Body of pancreas (tissue), 4 donors: ENCODE measurements at places on chromosomes 1 and 21. TPM values are rescaled to one million over a fixed set of nuclear protein-coding genes. Genes with fewer than 3 reads are reported as not detected.

GRCh38 chr1:165717918-165718515 is 19.7 kb upstream of the ALDH9A1 start:
- no peak overlapping the region for H3K4me3 ChIP-seq
- H3K27ac ChIP-seq, result no peak overlapping the region
- H3K4me1 ChIP-seq, result no peaks in the 10 kb centered on the region
- no peaks in the 10 kb centered on the region for H3K27me3 ChIP-seq
- no peaks in the 10 kb centered on the region for H3K36me3 ChIP-seq
- peak; percentile 73 for DNase-seq

Gene SERPINC1
- not detected for total RNA-seq

Gene GBP3
- 8.2 TPM for total RNA-seq

Gene CRYZ
- 28.7 TPM for total RNA-seq

- no peak overlapping the region for H3K27ac ChIP-seq
- peaks cover 16% of the 10 kb centered on the region for H3K4me1 ChIP-seq
- no peaks in the 10 kb centered on the region for H3K36me3 ChIP-seq
- no peak for DNase-seq
- H3K27me3 ChIP-seq, result no peaks in the 10 kb centered on the region
Measured at GRCh38 chr1:21657456-21658190, 11.5 kb downstream of the RAP1GAP start.

Gene CLEC20A
- not detected for total RNA-seq

- no peaks in the 10 kb centered on the region for H3K36me3 ChIP-seq
- no peaks in the 10 kb centered on the region for H3K27me3 ChIP-seq
- H3K4me3 ChIP-seq, result no peak overlapping the region
- peaks cover 27% of the 10 kb centered on the region for H3K4me1 ChIP-seq
Measured at GRCh38 chr1:15803380-15803779, 4.1 kb downstream of the UQCRHL start.

Gene AKR7A2
- total RNA-seq, result 24.1 TPM

GRCh38 chr21:43287795-43288755 is 119.3 kb downstream of the CRYAA start:
- no peaks in the 10 kb centered on the region for H3K27me3 ChIP-seq
- DNase-seq, result peak; percentile 53
- no peak overlapping the region for H3K27ac ChIP-seq
- no peak overlapping the region for H3K4me3 ChIP-seq
- peaks cover 15% of the 10 kb centered on the region for H3K4me1 ChIP-seq
- no peaks in the 10 kb centered on the region for H3K36me3 ChIP-seq

- no peak overlapping the region for H3K27ac ChIP-seq
- no peaks in the 10 kb centered on the region for H3K36me3 ChIP-seq
- no peak for DNase-seq
Measured at GRCh38 chr21:45922648-45923047, 58.9 kb upstream of the COL6A1 start.

Gene GBP6
- total RNA-seq, result not detected

DNA sequence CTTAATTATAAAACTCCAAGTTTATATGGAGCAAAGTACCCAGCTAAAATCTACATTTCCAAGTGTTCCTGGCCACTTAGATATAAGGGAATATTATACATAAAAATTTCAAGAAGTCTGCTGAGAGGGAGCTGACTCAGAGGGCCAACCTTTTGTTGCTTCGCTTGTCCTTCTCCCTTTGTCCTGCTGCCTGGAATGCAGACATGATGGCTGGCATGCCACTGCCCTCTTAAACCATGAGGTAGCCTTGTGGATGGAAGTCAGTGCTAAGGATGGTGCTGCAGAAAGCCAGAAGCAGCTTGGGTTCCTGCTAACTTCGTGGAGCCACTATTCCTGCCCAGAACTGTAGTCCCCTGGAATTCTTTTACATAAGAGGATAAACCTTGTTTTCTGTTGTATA is 38.9 kb upstream of the SRP9 start:
- DNase-seq, result no peak
- peaks cover 17% of the 10 kb centered on the region for H3K4me1 ChIP-seq
- H3K27me3 ChIP-seq, result no peaks in the 10 kb centered on the region

GRCh38 chr1:99546432-99547416 is 99.2 kb upstream of the PALMD start:
- H3K4me3 ChIP-seq, result no peak overlapping the region
- peaks cover 8% of the 10 kb centered on the region for H3K4me1 ChIP-seq
- no peaks in the 10 kb centered on the region for H3K27me3 ChIP-seq
- H3K36me3 ChIP-seq, result no peaks in the 10 kb centered on the region

Gene CCDC27
- total RNA-seq, result not detected

DNA sequence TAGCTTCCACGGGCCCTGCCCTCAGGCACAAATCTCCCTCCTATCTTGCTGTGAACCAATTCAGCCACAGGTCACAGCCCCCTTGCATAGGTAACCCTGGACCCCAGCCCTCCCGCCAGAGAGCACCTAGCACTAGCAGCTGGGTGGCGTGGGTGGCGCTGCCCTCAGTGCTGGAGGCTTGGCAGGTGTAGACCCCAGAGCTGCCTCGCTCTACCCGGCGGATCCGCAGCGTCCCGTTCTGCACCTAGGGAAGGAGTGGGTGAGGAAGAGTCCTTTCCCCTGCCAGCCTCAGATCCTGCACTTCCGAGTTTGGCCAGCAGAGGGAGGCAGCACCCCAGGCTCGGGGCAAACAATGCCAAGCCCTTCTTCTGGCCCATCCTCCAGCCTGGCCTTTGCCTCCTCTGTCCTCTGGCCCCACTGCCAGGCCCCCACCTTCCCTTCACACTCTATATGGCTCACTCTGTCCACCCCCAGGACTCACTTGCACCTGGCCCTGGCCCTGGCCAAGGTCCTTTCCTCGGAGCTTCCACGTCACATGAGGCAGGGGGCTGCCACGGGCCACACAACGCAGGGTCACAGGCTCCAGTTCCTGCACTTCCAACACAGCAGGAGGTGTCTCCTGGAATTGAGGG is 9.0 kb downstream of the IGSF9 start:
- H3K36me3 ChIP-seq, result no peaks in the 10 kb centered on the region
- no peak overlapping the region for H3K27ac ChIP-seq
- no peak overlapping the region for H3K4me3 ChIP-seq
- peak; percentile 79 for DNase-seq
- H3K27me3 ChIP-seq, result no peaks in the 10 kb centered on the region
- H3K4me1 ChIP-seq, result peaks cover 8% of the 10 kb centered on the region

DNA sequence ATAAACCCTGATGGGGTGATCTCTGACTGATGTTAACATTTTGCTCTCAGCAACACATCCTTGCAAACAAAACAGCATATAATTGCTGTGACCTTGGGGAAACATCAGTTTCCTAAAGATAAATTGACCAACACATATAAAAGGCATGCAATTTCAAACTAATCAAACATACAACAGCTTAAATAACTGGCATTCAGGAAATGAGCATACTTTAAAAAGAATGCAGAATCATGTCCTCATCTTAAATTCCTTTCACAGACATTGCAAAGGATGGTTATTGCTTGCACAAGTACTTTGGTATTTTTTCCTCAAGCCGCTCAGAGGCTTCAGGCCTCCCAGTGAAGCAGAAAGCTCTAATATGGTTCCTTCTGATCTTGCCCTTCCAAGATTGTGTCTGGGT is 53.4 kb upstream of the RGS18 start:
- H3K4me1 ChIP-seq, result no peaks in the 10 kb centered on the region
- DNase-seq, result no peak

Gene HLX
- total RNA-seq, result 1.8 TPM

DNA sequence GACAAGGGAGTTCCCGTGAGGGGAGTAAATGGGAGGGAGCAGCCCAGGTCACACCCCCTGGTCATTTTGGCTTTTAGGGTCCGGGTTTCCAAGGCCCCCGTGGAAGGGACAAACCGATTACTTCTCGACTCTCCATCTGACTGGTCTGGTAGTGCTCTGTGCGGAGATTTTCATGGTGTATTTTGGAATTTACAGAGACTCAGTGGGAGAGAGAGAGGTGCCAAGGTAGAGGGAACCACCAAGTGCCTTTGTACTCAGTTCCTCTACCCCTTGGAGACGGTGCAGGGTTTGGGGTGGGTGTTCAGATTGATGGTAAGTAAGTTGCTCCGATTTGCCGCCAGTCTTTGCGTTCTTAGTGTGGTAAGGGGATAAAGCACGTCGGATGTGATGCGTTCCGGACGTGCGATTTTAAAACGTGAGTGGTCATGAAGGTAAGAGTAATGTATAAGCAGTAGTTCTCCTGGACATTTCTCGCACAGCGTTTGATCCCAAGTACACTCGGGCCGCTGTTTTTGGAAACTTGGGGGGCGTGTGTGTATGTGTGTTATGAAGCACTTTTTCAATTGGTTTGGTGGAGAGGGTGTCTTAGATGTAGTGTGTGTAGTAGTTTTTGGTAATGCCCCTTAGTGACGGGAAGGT is 682 bp downstream of the SUCO start:
- peak overlapping the region; percentile 80 for H3K4me3 ChIP-seq
- H3K27me3 ChIP-seq, result no peaks in the 10 kb centered on the region
- peak overlapping the region; percentile 99 for H3K27ac ChIP-seq

- no peak overlapping the region for H3K27ac ChIP-seq
- H3K27me3 ChIP-seq, result no peaks in the 10 kb centered on the region
- no peak for DNase-seq
Measured at GRCh38 chr1:89269277-89269676, 3.4 kb downstream of the GBP5 start.

DNA sequence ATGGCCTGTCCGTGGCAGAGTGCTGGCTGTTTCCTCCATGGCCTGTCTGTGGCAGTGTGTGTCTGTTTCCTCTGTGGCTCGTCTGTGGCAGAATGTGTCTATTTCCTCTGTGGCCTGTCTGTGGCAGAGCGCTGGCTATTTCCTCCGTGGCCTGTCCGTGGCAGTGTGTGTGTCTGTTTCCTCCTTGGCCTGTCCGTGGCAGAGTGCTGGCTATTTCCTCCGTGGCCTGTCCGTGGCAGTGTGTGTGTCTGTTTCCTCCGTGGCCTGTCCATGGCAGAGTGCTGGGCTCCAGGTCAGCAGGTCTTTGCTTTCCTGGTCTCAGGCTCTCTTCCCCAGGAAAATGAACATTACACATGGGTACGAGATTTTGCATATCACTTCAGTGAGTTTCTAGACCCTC is 138.4 kb upstream of the IPO9 start:
- DNase-seq, result no peak
- H3K27ac ChIP-seq, result no peak overlapping the region
- peaks cover 14% of the 10 kb centered on the region for H3K4me1 ChIP-seq

GRCh38 chr1:58588396-58588795 is 11.3 kb upstream of the TACSTD2 start:
- H3K4me1 ChIP-seq, result peaks cover 44% of the 10 kb centered on the region
- H3K4me3 ChIP-seq, result no peak overlapping the region
- no peak overlapping the region for H3K27ac ChIP-seq
- H3K27me3 ChIP-seq, result no peaks in the 10 kb centered on the region

- peak overlapping the region; percentile 85 for H3K27ac ChIP-seq
- peaks cover 23% of the 10 kb centered on the region for H3K4me1 ChIP-seq
- DNase-seq, result no peak
- no peaks in the 10 kb centered on the region for H3K27me3 ChIP-seq
Measured at GRCh38 chr21:41582298-41582840, 74.4 kb upstream of the TMPRSS2 start.

Gene NPPA
- total RNA-seq, result not detected

Gene CDCA8
- not detected for total RNA-seq

- H3K27me3 ChIP-seq, result no peaks in the 10 kb centered on the region
- H3K4me3 ChIP-seq, result no peak overlapping the region
- no peak overlapping the region for H3K27ac ChIP-seq
- H3K4me1 ChIP-seq, result no peaks in the 10 kb centered on the region
- no peaks in the 10 kb centered on the region for H3K36me3 ChIP-seq
Measured at GRCh38 chr1:178434360-178434759, 62.4 kb downstream of the CLEC20A start.

DNA sequence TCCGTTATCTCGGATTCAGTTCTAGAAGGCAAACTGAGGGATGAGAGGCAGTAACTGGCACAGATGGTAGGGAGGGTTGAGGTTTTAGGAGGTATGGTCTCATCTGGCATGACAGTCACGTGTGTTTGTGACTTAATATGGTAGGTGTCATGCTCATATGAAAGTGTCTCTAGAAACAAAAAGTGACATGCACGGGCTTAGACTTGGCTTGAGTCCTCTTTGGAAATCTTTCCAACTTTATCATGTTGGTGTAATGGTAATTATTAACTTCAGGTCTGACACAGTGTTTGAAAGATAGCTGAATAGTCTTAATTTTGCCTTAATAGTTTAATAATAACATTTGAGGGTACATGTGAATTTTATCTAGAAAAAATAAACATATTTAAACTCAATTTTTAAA is 218.1 kb downstream of the FMN2 start:
- no peaks in the 10 kb centered on the region for H3K4me1 ChIP-seq
- H3K36me3 ChIP-seq, result no peaks in the 10 kb centered on the region
- no peak overlapping the region for H3K27ac ChIP-seq
- no peak overlapping the region for H3K4me3 ChIP-seq
- no peaks in the 10 kb centered on the region for H3K27me3 ChIP-seq

GRCh38 chr1:206087091-206087490 is 30.1 kb downstream of the AVPR1B start:
- no peak overlapping the region for H3K4me3 ChIP-seq
- no peak overlapping the region for H3K27ac ChIP-seq
- H3K4me1 ChIP-seq, result no peaks in the 10 kb centered on the region
- no peak for DNase-seq

Gene TRIM58
- total RNA-seq, result 0.99 TPM

DNA sequence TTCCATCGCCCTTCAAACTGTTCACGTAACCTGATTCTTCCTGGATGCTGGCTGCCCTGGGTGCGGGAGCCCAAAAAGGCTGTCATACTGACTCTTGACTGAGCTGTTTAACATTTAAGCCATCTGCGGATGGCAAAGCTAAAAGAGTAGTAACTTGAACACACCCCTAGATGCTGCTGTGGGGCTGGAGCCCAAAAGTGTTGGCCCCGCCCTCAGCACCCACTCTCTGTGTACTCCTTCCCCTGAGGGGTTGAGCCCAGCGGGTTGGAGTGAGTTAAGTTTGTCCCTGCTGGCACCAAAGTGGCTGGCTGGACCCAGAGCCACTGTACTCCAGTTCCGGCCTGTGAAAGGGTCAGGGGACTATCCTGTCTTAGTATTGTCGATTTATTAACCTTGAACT is 640.6 kb downstream of the PTPRU start:
- no peaks in the 10 kb centered on the region for H3K27me3 ChIP-seq
- H3K4me3 ChIP-seq, result no peak overlapping the region
- H3K36me3 ChIP-seq, result no peaks in the 10 kb centered on the region
- no peak for DNase-seq

GRCh38 chr1:196951711-196952394 is 8.3 kb downstream of the CFHR2 start:
- no peaks in the 10 kb centered on the region for H3K36me3 ChIP-seq
- no peak for DNase-seq
- H3K27ac ChIP-seq, result no peak overlapping the region
- no peak overlapping the region for H3K4me3 ChIP-seq

Gene NFYC
- total RNA-seq, result 44.9 TPM

Gene KLHDC9
- total RNA-seq, result 22.7 TPM

GRCh38 chr1:79969886-79970285 is 963.4 kb upstream of the ADGRL4 start:
- H3K4me1 ChIP-seq, result no peaks in the 10 kb centered on the region
- H3K27me3 ChIP-seq, result no peaks in the 10 kb centered on the region
- H3K4me3 ChIP-seq, result no peak overlapping the region
- DNase-seq, result no peak
- no peak overlapping the region for H3K27ac ChIP-seq
- H3K36me3 ChIP-seq, result no peaks in the 10 kb centered on the region

DNA sequence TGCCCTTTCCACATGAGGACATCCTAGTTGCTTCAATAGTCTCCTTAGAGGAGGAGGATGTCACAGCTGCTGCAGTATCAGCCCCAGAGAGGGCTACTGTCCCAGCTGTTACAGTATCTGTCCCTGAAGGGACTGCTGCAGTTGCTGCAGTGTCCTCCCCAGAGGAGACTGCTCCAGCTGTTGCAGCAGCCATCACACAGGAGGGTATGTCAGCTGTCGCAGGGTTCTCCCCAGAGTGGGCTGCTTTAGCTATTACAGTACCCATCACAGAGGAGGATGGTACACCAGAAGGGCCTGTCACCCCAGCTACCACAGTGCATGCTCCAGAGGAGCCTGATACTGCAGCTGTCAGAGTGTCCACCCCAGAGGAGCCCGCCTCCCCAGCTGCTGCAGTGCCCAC is 78.5 kb upstream of the BMP8A start:
- no peak overlapping the region for H3K4me3 ChIP-seq
- H3K36me3 ChIP-seq, result no peaks in the 10 kb centered on the region
- no peaks in the 10 kb centered on the region for H3K27me3 ChIP-seq
- DNase-seq, result no peak
